ENCODE measurements at places on chromosomes 1 and 21.

DNA sequence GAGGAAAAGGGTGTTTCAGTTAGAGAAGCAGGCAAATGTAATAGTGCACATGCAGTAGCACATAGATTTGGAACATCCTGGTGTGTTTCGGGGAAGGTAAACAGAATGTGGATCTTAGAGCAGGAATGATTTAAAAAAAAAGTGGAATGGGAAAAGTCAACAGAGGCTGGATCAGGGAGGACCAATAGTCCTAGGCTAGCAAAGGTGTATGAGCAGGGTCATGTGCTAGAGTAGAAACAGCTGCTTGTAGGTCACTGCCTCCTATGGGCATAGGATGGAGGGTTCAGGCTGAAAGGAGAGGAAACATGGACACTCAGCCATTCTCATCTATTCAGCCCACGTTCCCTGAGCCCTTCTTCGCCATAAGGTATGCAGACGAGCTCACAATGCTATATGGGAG, 3.7 kb upstream of the KPNA6 start:
- no peaks in the 10 kb centered on the region for H3K27me3 ChIP-seq
- H3K4me1 ChIP-seq = no peaks in the 10 kb centered on the region
- peaks cover 17% of the 10 kb centered on the region for H3K36me3 ChIP-seq

GRCh38 chr1:178774263-178774662, 49.2 kb downstream of the RALGPS2 start:
- no peaks in the 10 kb centered on the region for H3K27me3 ChIP-seq
- H3K36me3 ChIP-seq = no peaks in the 10 kb centered on the region
- H3K4me1 ChIP-seq = no peaks in the 10 kb centered on the region
- H3K27ac ChIP-seq = no peak overlapping the region

DNA sequence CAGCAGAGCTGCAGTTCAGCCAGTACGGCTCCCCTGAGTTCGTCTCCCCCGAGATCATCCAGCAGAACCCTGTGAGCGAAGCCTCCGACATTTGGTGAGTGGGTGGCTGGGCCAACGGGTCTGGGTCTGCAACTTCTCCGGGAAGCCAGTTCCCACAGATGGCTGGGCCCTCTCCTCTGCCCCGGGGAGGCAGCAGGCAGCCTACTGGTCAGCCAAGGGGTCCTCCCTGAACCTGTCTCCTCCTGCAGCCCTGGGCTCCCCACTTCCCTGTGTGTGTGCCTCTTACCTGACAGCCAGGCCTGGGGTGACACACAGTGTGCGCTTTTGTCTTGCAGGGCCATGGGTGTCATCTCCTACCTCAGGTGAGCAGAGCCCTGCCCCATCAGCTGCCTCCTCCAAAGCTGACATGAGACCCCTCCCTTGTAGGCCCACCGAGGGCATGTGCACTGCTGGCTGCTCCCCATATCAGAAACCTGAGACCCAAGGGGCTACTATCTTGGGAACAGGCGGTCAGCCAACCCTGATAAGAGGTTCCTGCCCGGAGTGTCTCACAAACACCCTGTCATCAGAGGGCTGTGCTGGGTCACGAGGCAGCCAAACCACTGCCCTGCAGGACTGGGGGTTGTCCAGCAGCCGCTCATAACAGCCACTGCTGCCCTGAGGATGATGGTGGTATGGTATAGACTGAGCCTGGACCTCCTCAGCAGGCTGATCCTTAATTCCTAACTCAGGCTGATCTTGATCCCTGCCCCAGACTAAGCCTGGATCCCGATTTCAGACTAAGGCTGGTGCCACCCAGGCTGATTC, 37.6 kb downstream of the TRIM11 start:
- no peak for DNase-seq
- no peaks in the 10 kb centered on the region for H3K4me1 ChIP-seq
- H3K4me3 ChIP-seq = no peak overlapping the region

DNA sequence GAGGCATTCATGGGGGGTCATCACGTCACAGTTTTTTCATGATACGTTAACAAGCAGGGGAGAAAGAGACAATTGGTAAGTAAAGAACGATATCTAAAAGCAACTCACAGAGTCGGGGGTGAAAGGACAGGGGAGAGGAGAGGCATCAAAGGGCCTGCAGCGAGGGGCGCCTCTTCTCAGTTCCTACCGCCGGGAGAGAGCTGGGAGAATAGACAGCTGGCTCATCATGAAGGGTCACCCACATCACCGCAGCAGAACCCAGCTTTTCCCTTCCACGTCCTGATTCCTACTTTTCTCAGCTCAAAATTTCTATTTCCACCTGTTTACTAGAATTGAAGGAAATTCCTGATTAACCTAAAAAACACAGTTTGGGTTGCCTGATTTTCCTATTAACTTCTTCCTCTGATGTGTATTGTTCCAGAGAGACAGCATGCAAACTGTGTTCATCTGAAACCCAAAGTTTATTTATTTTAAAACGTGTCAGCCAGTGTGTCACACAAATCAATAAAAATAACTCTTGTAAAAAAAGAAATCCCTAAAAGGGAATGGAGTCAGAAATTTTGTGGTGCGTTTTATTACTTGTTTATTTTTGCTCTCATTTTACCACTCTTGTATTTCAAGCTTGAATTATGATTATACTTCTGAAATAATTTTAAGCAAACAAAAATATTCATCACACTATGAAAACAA, 75.4 kb downstream of the SLC25A24 start:
- no peaks in the 10 kb centered on the region for H3K27me3 ChIP-seq
- no peak overlapping the region for H3K27ac ChIP-seq
- no peaks in the 10 kb centered on the region for H3K4me1 ChIP-seq
- H3K36me3 ChIP-seq = no peaks in the 10 kb centered on the region
- no peak overlapping the region for H3K4me3 ChIP-seq
- DNase-seq = no peak

DNA sequence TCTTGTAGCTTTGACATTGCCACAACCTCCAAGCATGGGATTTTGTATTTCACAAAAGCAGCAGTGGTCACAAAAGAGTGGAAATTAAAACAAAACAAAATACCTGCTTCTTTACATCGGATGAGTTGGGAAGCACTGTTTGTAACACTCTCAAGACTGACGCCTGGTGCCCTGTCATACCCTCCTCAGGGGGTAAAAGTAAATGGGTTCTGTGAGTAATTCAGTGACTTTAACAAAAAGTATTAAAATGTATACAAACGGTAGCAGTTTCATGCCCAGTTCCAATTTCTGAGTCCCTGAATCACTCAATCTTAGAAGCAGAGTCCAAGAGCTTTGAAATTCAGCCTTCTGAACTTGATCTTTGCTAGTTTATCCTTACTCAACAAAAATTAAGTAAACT, 152.5 kb downstream of the TIAM1 start:
- DNase-seq = no peak
- no peaks in the 10 kb centered on the region for H3K36me3 ChIP-seq
- no peak overlapping the region for H3K4me3 ChIP-seq
- peaks cover 15% of the 10 kb centered on the region for H3K4me1 ChIP-seq

DNA sequence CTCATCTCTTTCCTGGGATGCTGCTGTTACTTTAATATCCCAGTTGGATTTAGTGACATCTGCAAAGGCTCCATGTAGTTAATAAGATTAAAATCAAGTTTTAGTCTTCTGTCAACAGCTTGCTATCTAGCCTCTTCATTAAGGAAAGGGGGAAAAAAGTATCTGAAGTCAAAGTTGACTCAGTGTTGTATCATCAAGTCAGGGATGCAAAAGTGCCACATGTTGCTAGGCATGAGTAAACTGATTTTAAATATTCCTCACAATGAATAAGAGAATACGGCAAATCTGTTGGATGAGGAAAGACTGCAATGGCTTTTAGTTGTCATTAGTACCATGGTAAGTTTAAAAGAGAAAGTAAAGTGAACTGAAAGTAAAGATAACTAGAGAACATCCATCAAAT, 383.2 kb upstream of the ZRANB2 start:
- no peak overlapping the region for H3K4me3 ChIP-seq
- no peak overlapping the region for H3K27ac ChIP-seq

DNA sequence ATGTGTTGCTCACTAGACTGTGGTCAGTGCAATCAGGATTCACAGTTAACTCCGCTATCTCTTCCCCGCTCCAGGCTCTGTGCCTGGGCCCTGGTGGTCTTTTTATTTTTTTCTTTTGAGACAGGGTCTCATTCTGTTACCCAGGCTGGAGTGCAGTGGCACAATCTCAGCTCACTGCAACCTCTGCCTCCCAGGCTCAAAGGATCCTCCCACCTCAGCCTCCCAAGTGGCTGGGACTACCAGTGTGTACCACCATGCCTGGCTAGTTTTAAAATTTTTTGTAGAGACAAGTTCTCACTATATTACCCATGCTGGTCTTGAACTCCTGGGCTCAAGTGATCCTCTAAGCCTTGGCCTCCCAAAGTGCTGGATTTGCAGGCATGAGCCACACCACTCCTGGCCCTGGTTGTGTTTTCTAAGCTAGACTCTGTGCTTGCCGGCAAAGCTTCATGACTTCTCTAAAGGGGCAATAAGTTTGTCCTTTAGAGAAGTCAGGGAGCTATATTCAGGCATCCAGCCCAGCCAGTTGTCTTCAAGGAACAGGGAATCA, 1.4 kb downstream of the RCSD1 start:
- DNase-seq = no peak
- H3K36me3 ChIP-seq = peaks cover 5% of the 10 kb centered on the region
- H3K27ac ChIP-seq = peak overlapping the region; percentile 92
- peak overlapping the region; percentile 88 for H3K4me3 ChIP-seq

GRCh38 chr1:198156111-198156744, 570 bp upstream of the NEK7 start:
- no peaks in the 10 kb centered on the region for H3K36me3 ChIP-seq
- H3K4me3 ChIP-seq = peak overlapping the region; percentile 92
- peak; percentile 55 for DNase-seq
- H3K27me3 ChIP-seq = no peaks in the 10 kb centered on the region
- H3K27ac ChIP-seq = peak overlapping the region; percentile 93
- peaks cover 9% of the 10 kb centered on the region for H3K4me1 ChIP-seq

DNA sequence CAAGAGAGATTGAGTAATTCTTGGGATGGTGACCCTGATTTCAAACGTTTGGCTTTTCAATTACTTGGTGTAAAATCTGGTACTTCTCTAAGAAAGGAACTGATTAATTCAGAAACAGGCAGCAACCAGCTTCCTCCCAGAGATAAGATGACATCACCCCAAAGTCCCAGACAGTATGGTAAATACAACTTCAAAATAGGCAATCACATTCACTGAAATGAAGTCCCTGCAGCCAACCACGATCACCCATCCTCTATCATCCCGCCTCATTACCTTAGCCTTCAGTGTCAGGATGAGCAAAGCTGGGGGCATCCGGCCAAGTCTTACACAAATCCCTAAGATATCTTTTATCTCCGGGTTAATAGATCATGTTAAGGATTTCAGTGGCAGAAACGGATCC, 26.4 kb upstream of the RUNX1 start:
- no peak overlapping the region for H3K4me3 ChIP-seq
- H3K27ac ChIP-seq = no peak overlapping the region

- H3K36me3 ChIP-seq = no peaks in the 10 kb centered on the region
- peaks cover 49% of the 10 kb centered on the region for H3K4me1 ChIP-seq
- no peak overlapping the region for H3K27ac ChIP-seq
- H3K27me3 ChIP-seq = no peaks in the 10 kb centered on the region
- no peak for DNase-seq
Observed at GRCh38 chr21:42191696-42192595, 27.0 kb upstream of the ABCG1 start.

DNA sequence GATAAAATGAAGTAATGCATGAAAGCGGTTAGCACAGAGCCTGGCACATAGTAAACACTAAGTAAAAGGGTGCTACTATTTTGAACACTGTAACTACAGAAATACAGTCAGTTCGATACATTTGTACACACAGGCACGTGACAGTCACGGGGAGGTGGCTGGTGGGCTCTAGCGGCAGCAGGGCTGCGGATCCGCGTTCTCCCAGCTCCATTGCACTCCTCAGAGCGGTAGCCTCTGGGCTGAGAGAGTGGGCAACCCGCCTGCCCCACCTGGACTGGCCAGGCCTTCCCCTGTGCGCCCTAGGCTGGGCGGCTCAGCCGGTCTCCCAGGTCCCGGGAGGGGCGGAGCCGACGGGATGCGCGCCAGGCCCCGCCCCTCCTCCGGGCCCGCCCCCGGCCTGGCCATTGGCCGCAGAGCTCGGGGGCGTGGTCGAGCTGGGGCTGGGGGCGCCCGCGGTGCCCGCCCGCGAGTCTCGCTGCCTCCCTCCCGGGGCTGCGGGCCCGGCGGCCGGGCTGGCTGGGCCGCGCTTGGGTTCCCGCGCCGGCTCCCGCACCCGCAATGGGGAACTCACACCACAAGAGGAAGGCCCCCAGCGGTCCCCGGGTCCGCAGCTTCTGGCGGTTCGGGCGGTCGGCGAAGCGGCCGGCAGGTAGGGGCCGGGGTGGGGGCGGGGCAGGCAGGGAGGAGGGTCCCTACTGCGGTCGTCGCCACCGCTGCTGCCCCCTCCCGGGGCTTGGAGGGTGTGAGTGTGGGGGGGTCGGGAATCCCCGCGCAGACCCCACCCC, 51.2 kb upstream of the SYNC start:
- H3K27me3 ChIP-seq = no peaks in the 10 kb centered on the region
- H3K27ac ChIP-seq = no peak overlapping the region
- peaks cover 6% of the 10 kb centered on the region for H3K4me1 ChIP-seq
- peak; percentile 63 for DNase-seq

- no peak overlapping the region for H3K27ac ChIP-seq
- no peaks in the 10 kb centered on the region for H3K36me3 ChIP-seq
- no peaks in the 10 kb centered on the region for H3K4me1 ChIP-seq
- no peak overlapping the region for H3K4me3 ChIP-seq
- no peaks in the 10 kb centered on the region for H3K27me3 ChIP-seq
Observed at GRCh38 chr21:27306791-27307775, 340.2 kb upstream of the ADAMTS5 start.

GRCh38 chr1:13587256-13588030, 3.8 kb downstream of the PDPN start:
- H3K4me1 ChIP-seq = no peaks in the 10 kb centered on the region
- H3K27me3 ChIP-seq = peaks cover 7% of the 10 kb centered on the region
- no peak for DNase-seq
- H3K4me3 ChIP-seq = no peak overlapping the region
- no peak overlapping the region for H3K27ac ChIP-seq
- H3K36me3 ChIP-seq = no peaks in the 10 kb centered on the region

- H3K27ac ChIP-seq = no peak overlapping the region
- DNase-seq = no peak
- no peaks in the 10 kb centered on the region for H3K36me3 ChIP-seq
- no peaks in the 10 kb centered on the region for H3K4me1 ChIP-seq
- H3K4me3 ChIP-seq = no peak overlapping the region
Observed at GRCh38 chr21:44400791-44401385, 47.5 kb downstream of the TRPM2 start.

- DNase-seq = no peak
- peaks cover 11% of the 10 kb centered on the region for H3K4me1 ChIP-seq
- H3K4me3 ChIP-seq = no peak overlapping the region
- no peaks in the 10 kb centered on the region for H3K36me3 ChIP-seq
Observed at GRCh38 chr1:109395602-109396512, 1.9 kb downstream of the SORT1 start.

DNA sequence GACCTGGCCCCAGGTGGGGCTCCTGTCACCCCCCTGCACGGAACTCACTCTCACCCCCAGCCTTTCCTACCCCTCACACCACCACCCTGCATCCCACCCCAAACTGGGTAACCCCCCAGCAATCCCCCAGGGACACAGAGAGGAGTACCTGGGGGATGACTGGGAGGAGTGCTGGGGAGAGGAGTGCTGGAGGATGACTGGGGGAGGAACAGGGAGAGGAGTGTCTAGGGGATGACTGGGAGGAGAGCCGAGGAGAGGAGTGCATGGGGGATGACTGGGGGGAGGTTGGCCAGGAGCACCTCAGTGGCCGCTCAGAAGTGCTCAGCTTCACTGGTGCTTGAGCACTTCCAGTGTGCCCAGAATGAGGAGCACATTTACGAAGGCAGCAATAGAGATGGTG, 59.1 kb downstream of the SIK1 start:
- H3K4me1 ChIP-seq = peaks cover 1% of the 10 kb centered on the region
- DNase-seq = no peak
- no peaks in the 10 kb centered on the region for H3K27me3 ChIP-seq

GRCh38 chr1:154221278-154222001, 685 bp downstream of the UBAP2L start:
- peaks cover 17% of the 10 kb centered on the region for H3K36me3 ChIP-seq
- H3K27me3 ChIP-seq = no peaks in the 10 kb centered on the region
- H3K27ac ChIP-seq = peak overlapping the region; percentile 98
- H3K4me1 ChIP-seq = peaks cover 26% of the 10 kb centered on the region
